ENCODE measurements at places on chromosomes 4 and X.

GRCh38 chr4:10655968-10656367, 28.6 kb downstream of the CLNK start:
- no peak for DNase-seq

DNA sequence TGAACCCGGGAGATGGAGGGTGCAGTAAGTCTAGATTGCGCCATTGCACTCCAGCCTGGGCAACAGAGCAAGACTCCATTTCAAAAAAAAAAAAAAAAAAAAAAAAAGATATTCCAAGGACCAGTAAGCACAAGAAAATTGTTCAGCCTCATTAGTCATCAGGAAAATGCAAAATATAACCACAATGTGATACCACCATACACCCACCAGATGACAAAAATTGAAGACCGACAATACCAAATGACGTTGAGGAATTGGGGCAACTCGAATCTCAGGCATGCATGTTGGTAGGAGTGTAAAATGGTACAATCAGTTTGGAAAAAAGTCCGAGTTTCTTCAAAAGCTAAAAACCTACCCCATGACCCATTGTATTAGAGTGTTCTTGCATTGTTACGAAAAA, 130.2 kb upstream of the FAM9B start:
- DNase-seq = no peak

GRCh38 chrX:54808109-54808604, 612 bp downstream of the MAGED2 start:
- DNase-seq = peak; percentile 72

DNA sequence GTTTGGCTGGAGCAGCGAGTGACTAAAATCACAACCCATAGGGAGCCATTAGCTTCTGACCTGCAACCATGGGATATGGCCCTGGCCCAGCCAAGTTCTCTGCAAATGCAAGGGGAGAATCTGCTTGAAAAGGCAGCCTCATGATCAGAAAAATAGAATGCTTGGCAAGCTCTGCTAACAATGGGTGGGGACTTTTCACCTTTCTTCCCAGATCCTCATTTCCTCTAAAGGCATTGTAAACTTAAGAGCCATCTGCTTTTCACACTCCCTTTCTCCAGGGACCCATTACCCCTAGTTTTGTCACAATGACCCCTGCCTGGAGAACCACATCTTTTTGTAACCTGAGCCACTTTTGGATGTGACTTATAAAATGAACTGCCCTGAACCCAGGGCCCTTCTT, 104.3 kb downstream of the PARM1 start:
- no peak for DNase-seq

DNA sequence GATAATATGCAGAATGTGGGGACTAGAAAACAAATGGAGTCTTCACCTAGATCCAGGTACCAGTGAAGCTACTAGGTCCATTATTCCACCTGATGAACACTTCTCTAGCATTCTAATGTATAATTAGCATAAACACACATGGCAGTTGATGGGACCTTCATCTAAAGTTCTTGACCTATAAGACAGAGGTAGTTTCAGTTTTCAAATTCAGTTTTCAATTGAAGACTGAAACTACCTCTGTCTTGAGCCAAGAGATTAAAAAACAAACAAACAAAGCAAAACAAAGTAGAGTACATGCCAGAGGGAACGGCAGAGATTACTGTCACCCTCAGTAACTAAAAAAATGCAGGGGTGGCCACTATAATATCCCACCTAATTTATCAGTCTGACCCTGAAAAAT, 199.9 kb upstream of the NEIL3 start:
- DNase-seq = no peak

DNA sequence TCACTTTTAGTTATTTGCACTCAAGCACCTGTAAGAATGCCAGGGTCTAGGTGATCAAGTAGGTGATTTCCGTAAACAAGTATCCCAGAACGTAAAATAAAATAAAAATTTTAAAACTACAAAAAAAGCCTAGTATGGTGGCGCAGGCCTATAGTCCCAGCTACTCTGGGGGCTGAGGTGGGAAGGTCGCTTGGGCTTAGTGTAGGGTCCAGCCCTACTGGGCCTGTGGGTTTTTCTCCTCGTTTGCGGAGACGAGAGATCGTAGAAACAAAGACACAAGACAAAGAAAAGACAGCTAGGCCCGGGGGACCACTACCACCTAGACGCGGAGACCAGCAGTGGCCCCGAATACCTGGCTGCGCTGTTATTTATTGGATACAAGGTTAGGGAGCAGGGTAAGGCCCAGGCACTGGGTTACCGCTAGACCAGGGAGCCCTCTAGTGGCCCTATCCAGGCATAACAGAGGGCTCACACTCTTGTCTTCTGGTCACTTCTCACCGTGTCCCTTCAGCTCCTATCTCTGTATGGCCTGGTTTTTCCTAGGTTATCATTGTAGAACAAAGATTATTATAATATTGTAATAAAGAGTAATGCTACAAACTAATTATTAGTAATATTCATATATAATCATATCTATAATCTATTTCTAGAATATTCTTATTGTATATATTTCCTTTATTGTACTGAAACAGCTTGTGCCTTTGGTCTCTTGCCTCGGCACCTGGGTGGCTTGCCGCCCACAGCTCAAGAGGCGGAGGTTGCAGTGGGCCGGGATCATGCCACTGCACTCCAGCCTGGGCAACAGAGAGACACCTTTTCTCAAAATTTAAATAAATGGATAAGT, 38.4 kb downstream of the SAGE1 start:
- peak; percentile 31 for DNase-seq

GRCh38 chr4:7185487-7186030, 6.8 kb upstream of the SORCS2 start:
- no peak for DNase-seq

- DNase-seq = no peak
These were observed 18.8 kb upstream of the METAP1 start for GRCh38 chr4:98976716-98977115.

- DNase-seq = no peak
These were observed 670.5 kb downstream of the GABRG1 start for GRCh38 chr4:45453258-45453853.

GRCh38 chr4:139691-140090, 15.4 kb downstream of the ZNF718 start:
- no peak for DNase-seq

GRCh38 chrX:119757646-119757978, 776 bp upstream of the SOWAHD start:
- no peak for DNase-seq

DNA sequence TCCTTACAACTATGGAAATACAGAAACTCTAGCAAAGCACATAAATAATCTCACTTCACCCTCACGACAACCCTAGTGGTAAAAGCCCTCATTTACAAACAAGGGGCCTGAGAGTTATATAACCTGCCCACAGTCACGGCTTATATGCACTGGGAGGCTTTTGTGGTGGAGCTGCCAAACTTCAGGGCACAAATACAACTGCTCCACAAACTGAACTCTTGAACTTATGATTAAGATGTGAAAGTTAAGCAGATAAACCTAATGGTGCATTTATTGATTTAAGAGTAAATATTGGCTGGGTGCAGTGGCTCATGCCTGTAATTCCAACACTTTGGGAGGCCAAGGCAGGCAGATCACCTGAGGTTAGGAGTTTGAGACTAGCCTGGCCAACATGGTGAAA, 19.0 kb downstream of the SLC2A9 start:
- DNase-seq = no peak

DNA sequence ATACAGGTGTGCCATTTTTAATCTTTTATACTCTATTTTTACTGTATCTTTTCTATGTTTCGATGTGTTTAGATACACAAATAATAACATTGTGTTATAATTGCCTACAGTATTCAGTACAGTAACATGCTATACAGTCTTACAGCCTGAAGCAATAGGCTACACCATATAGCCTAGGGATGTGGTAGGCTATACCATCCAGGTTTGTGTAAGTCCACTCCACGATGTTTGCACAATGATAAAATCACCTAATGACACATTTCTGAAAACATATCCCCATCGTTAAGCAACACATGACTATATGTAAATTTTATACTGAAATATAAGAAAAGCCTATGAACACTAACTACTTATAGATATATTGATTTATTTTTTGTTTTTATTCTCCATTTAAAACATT, 48.9 kb upstream of the EXOC1L start:
- no peak for DNase-seq

DNA sequence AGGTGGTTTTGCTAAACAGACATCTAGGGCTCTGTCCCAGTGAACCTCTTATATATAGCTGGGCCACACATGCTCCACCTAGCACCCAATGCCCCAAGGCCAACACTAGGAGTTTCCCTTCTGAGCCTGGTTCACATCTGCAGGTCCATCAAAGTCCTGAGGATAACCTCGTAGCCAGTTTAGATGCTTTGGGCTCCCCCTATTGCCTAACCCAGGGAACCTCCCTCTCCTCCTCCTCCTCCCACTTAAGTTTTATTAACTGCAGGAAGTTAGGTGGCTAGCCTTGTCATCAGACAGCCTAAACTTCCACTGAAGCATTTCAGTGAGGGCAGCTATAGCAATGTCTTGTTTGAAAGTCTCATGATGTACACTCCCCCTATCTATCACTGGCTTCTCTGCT, 88.0 kb downstream of the GUCY2F start:
- no peak for DNase-seq

DNA sequence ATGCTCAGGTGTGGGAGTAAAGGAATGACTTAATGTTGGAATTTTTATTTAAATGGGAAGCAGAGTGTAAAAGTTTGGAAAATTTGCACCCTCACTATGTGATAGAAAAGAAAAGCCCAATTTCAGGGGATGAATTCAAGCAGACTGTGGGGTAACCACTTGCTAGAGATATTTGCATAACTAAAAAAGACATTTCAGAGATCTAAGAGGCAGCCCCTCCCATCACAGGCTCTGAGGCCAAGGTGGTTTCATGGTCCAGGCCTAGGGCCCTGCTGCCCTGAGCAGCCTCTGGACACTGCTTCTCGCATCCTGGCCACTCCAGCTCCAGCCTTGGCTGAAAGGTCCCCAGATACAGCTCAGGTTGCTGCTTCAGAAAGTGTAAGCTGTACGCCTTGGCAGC, 5.9 kb upstream of the XPNPEP2 start:
- DNase-seq = no peak

GRCh38 chr4:136861091-136861490, 671.2 kb downstream of the PCDH18 start:
- DNase-seq = no peak

Measured in substantia nigra (tissue), 51 donors.